ENCODE measurements at places on chromosomes 11 and 22.
A peak's percentile ranks its signal among the peaks of the same experiment; 100 is the strongest.

DNA sequence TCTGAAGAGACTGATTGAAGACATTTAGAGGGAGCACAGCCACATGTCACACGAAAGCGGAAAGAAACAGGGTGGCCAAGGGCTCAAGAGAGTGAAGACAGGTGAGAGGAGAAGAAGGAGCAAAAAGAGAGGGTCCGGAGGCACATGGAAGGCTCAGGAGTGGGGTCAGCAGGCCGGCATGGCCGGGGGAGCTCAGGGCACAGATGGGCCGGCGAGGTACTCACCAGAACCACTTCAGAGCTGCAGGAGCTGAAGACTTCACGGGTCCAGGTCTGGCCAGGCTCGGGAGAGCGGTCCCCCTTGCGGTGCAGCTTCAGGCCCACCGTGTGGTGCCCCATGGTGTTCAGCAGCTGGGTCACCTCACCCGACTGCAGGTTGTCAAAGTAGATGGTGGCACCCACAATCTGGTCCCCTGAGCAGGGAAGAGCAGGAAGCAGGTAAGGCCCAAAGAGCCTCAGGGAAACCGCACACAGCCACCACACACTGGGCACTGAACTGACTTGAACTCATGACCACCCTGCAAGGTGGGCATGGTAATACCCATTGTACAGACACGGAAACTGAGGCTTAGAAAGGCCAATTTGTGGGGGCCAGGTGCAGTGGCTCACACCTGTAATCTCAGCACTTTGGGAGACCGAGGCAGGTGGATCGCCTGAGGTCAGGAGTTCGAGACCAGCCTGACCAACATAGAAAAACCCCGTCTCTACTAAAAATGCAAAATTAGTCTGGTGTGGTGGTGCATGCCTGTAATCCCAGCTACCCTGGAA is 11.6 kb downstream of the AHNAK start:
- DNase-seq, result no peak

DNA sequence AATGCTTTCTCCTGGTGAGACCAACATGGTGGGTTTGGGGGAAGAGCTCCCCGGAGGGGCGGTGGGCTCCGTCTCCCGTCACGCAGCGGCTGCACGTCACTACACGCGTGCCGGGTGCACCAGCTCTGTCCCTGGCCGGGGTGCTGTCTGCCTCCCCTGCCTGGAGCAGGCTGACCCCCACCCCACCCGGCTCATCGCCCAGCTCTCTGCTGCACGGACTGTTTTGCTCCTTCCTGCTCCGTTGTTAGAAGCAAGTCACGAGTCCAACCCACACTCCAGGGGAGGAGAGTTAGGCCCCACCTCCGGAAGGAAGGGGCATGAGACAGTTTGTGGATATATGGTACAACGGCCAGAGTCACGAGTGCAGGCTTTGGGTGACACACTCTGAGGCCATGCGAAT is 364.9 kb downstream of the BRD1 start:
- no peak for DNase-seq

GRCh38 chr11:7486781-7487140 is 1.5 kb downstream of the OLFML1 start:
- no peak for DNase-seq

GRCh38 chr11:83682611-83682973 is 396.4 kb upstream of the CCDC90B start:
- no peak for DNase-seq

GRCh38 chr11:129861702-129862522 is 33.5 kb downstream of the NFRKB start:
- no peak for DNase-seq

- DNase-seq, result no peak
Observed at GRCh38 chr11:8242118-8242475, 21.6 kb downstream of the LMO1 start.

- no peak for DNase-seq
Observed at GRCh38 chr11:33543823-33544222, 156.8 kb downstream of the C11orf91 start.

- no peak for DNase-seq
Observed at GRCh38 chr22:29080106-29080975, 7.5 kb downstream of the KREMEN1 start.

DNA sequence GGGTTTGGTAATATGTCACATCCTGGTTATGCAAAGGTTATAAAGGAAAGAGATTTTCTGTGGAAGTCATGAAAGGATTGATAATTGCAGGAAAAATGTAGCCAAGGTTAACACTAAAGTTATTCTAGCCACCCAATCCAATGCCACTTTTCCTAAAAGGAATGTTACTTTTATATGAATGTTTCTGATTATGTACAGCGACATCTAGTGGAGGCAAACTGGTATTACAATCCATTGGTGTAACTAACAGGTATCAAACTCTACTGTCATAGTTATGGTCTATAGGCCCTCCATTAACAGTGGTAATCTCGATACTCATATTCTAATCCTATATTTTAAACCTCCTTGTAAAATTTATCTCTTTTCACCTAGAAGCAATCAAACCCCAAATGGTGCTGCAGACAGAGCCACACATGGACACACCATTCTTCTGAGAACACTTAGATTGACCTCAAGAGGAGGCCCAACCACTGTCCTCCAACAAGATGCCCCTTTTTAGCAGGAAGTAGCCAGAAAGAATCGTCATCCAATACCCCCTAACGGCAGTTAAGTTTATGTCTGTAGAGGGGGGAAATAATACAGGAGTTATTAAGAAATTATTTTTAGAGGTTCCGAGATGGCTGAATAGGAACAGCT is 74.9 kb upstream of the RAG2 start:
- DNase-seq, result peak; percentile 50

- DNase-seq, result no peak
Observed at GRCh38 chr22:48577014-48577690, 1250.5 kb downstream of the BRD1 start.

DNA sequence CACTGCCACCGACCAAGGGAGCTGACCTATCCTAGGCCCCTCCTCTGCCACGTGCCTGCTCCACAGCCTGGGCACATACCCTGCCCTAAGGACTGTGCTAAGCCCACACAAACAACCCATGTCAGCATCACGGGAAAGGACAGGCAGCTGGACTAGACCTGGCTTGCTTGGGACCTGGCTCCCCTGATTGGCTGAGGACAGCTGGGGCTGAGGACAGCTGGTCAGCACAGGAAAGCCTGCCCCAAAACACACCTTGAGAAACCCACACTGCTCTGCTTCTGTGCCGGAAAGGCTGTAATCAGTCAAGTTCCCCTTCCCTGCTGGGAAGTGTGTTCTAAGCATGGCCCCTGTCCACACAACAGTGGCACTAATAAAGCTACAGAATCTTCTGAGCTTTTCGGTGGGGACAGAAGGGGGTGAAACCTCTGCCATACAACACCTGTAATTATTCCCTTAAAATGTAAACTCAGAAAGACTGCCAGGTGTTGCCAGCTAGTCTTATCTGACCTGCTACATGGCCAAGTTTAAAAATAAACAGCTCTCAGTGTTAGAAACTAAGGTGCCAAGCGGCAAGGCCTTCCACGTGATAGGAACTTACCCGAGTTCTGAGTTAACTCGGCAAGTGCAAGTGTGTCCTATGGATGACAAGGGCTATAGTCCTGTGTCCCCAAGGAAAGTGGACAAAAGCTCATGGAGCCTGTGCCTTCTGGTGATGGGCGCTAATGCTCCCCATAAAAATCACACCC is 35.7 kb upstream of the ARFGAP3 start:
- no peak for DNase-seq

DNA sequence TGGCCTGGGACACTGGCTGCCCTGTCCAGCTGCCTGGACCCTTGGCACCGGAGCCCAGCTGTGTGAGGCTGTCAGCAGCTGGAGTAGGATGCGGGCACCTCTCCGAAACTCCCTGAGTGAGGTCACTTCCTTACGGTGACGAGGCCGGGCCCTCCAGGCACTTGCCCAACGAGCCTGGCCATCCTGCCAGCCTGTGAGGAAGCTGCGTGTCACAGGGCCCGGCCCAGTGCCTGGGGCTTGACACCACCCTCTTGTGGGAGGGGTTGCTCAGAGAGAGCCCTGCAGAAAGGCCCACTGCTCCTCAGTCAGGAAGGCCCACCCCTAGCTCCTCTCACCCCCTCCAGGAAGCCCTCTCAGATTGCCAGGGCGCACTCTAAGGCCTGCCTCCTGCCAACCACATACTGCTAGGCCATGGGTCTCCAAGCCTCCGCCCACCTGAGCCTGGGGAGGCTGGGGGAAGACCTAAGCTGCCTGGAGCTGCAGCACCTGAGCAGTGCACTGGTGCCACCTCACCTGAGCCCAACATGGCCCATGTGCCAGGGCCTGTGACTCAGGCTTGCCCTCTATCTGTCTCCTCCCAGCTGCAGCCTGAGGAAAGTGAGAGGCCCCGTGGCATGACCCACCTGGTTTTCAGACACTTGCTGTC is 4.3 kb upstream of the PHLDA2 start:
- peak; percentile 63 for DNase-seq

- DNase-seq, result no peak
Observed at GRCh38 chr22:43883719-43884415, 7.9 kb downstream of the PNPLA5 start.

- DNase-seq, result no peak
Observed at GRCh38 chr11:129208863-129209262, 16.7 kb upstream of the ARHGAP32 start.

GRCh38 chr11:125073616-125074483 is 10.7 kb downstream of the SLC37A2 start:
- no peak for DNase-seq

- DNase-seq, result no peak
Observed at GRCh38 chr11:123194337-123195187, 486 bp downstream of the CLMP start.

- no peak for DNase-seq
Observed at GRCh38 chr11:898540-899190, 11.9 kb downstream of the CHID1 start.

GRCh38 chr22:19463491-19464469 is 15.2 kb downstream of the UFD1 start:
- no peak for DNase-seq

Measured in CD4-positive, alpha-beta T cell treated with Interleukin-12 subunit alpha and Interleukin-12 subunit beta, for 1 hour (primary cell).